ENCODE measurements at places on chromosomes 4 and X.

DNA sequence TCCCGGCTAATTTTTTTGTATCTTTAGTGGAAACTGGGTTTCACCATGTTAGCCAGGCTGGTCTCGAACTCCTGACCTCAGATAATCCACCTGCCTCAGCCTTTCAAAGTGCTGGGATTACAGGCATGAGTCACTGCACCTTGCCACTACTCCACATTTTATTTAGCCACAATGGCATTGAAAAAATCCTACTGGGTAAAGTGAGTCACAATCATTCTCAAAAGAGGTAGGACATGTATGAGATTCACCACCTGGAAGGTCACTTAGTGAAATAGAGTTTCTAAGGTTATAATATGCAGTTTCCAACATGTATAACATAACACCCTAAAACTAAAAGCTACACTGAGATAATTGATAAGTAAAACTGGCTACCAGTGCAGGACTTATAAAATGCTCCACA, 159.2 kb downstream of the BTC start:
- no peak for DNase-seq

DNA sequence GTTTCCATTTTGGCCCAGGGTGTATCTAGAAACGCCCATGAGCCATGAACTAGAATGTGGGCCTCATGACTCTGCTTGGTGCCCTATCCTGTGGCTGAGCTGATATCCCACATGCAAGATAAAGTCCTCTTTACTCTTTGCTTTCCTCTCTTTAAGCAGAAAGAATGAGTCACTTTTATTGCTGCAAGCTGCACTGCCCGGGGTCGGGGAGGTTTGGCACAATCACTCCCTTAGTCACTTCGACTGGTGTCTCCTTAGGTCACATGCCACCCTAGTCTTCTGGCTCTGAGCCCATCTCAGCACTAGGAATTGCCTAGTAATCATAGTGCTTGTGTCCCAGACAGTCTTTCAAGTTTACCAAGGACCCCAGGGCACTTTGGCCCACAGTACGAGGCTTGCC, 75.1 kb upstream of the CXorf66 start:
- DNase-seq: no peak

GRCh38 chr4:108492816-108493595, 127.4 kb upstream of the RPL34 start:
- DNase-seq: no peak

DNA sequence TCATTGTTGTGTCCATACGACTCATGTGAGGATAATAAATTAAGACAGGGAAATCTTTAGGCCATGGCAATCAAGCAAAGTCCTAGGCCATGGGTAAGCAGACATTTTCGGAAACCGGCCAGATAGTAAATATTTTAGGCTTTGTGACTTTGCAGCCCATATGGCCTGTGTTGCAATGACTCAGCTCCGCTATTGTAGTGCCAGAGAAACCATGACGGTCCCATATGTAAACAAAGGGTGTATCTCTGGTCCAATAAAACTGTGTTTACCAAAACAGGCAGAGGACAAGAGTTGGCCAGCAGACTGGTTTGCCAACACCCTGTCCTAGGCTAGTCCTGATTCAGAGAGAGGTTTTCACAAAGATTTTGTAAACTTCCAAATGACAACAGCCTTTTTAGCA, 5.0 kb downstream of the FAM114A1 start:
- DNase-seq: no peak

DNA sequence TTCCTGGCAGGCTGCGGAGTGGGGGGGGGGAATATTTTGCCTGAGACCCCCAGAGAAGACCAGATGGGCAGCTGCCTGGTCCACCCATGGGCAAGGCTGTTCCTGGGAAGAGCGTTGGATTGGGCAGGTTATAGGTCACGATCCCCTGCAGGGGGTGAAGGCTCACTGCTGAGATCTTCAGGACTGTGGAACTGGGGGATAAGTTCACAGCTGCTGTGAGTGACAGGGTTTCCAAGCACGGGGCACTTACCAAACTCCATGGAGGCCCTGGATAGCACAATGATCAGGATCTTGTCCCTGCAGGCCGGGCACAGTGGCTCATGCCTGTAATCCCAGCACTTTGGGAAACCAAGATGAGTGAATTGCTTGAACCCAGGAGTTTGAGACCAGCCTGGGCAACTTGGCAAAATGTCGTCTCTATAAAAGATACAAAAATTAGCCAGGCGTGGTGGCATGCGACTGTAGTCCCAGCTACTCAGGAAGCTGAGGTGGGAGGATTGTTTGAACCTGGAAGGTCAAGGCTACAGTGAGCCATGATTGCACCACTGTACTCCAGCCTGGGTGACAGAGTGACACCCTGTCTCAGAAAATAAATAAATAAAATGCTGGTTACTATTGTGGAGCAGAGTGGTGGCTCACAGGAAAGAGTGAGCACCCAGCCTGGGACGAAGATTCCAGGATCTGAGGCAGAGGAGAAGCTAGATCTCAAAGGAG, 68.0 kb upstream of the HELT start:
- DNase-seq: no peak

GRCh38 chr4:63814171-63814964, 594.9 kb downstream of the TECRL start:
- DNase-seq: no peak

- no peak for DNase-seq
These were observed 4.8 kb downstream of the PPP2R2C start for GRCh38 chr4:6467600-6467999.

DNA sequence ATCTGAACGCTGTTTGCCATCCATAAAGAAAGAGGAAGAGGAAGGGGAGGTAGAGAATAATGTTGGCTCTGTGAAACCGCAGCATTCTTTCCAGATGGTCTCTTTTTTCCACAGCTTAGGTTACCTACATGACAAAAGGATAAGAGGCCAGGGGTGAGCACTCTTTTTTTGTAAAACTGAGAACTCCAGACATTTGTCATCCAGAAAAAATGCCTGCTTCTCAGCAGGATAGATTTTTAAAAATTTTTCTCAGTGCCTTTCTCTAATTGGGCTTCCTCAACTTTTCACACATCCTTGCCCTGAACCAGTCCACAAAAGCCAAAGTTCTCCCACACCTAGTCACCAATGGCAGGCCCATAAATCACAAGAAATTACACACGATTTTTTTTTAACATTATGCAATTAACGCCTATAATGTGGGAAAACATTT, 158.1 kb upstream of the TENM3 start:
- no peak for DNase-seq

GRCh38 chr4:184250795-184251669, 33.4 kb upstream of the ENPP6 start:
- no peak for DNase-seq

GRCh38 chrX:124910611-124911010, 409.1 kb upstream of the TEX13C start:
- no peak for DNase-seq

- no peak for DNase-seq
These were observed 1.0 kb downstream of the ACSL1 start for GRCh38 chr4:184824776-184825084.

- no peak for DNase-seq
These were observed 471.3 kb downstream of the TECRL start for GRCh38 chr4:63937961-63938360.

DNA sequence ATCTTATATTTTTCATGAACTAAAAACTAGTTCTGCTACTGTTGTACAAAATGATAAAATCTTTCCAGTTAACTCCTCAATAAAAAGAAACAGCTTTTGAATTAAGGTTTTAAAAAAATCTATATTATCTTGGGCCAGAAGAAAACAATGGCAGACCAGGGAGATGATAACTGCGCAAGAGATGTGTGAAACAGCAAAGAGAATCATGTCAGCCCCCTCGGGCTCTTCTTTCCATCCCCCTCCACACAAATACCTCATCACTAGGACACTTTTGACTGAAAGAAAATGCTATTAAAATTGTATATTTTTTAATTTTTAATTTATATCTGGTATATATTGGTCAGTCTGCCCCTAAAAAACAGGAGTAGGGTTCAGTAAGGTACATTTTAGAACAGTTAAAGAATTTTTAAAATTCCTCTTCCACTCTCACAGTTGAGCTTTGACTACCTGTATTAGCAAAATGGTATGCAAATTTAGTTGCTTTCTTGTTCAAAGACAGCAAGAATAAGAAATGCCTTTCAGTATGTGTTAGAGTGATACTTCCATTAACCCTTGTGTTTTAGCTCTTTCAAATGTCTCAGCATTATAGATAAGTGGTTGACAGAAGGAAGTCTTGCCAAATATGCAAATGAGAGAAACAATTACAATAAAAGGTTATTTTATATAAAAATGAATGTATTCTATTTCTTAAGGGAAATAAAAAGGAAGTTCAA, 36.4 kb upstream of the LCORL start:
- DNase-seq: no peak

- DNase-seq: no peak
These were observed 32.5 kb downstream of the MEPE start for GRCh38 chr4:87865288-87865687.

DNA sequence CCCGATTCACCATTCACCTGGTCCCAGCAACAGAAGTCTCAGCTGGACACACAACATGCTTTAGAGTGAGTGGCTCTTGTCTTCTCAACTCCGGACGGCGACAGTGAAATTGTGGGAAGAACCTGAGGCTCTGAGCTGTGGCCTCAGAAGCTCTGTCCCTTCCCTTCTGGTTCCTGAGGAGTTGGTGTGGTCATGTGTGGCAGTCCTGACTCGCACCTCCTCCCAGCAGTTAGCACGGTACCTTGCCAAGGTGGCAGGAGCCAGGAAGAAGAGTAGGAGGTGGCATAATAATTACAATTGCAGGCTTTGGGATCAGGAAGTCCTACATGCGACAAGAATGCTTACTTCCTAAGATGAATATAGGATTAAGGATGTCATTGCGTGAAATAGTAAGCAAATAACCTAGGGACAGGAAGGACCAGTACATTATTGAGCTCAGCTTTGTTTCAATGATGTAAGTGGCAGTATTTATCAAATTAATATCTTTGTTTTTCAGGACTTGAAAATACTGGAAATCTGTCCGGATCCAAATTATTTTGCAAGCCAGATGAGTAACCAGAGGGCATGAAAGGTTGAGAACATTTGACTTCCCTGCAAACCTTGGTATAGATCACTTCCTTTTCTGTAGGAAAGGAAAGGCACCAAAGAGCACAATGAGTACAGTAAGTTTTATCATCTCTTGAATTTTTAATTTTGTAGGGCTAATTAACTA, 21.1 kb downstream of the RNF4 start:
- no peak for DNase-seq

GRCh38 chr4:44146516-44146915, 302.1 kb downstream of the KCTD8 start:
- DNase-seq: no peak

- no peak for DNase-seq
These were observed 54.2 kb downstream of the RPS3A start for GRCh38 chr4:151153585-151153984.

DNA sequence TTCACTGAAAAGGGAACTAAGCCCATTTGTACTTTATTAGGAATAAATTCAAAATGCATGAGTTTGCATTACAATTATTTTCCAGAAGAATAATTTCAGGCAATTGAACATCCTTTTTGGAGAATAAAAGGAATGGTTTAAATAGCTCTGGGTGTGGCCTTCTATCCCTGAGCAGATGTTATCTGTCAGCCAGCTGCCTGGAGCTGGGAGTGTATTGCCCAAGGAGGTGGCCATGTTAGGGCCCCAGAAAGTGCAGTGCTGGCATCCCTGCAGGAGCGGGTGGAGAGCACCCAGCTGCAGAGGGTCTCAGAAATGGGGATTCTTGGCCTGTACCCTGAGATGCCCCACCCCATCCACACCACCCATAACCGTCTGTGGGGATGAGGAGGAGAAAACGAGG, 21.6 kb upstream of the VEGFD start:
- no peak for DNase-seq

DNA sequence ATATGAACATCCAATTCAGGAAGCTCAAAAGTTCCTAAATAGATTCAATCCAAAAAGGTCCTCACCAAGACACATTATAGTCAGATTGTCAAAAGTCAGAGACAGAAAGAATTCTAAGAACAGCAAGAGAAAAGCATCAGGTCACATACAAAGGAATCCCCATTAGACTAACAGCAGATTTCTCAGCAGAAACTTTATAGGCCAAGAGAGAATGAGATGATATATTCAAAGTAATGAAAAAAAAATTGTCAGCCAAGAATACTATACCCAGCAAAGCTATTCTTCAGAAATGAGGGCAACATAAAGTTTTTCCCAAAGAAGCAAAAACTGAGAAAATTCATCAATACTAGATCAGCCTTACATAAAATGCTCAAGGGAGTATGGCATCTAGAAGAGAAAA, 106.6 kb upstream of the SH3RF1 start:
- DNase-seq: no peak

DNA sequence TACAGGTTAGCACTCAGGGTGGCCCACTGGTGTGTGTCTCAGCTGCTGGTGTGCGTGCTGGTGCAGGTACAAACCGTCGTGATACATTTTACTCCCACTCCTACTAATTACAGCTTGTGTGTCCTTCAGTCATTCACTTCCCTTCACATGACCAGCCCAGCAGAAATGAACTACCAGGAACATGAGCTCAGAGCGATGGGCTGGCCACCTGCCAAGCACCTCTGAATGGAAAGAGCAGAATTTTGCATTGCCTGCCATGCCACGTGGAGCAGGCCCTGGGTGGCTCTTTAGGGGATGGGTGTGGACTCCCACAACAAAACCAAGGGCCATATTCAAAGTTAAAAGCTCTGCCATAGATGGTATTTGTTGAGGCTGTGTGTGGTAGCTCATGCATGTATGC, 58.9 kb upstream of the PGM2 start:
- DNase-seq: no peak

DNA sequence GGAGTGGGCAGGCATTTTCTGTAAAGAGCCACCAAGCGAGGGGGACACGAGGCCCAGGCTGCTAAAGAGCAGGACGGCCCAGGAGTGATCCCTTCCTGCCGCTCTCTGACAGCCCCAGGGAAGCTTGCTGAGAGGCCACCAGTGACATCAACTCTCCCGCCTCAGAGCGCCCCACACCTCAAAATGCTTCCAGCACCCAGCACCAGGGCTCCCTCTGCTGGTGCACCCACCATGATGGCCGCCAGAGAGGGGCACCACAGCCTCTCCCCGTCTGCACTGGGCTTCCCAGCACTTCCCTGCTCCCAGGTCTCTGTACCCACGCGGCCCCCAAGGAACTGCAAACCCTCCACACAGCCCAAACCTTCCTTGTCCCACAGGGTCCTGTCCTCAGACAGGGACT, 40.4 kb downstream of the GAK start:
- DNase-seq: no peak

GRCh38 chr4:76195326-76195725, 18.3 kb downstream of the SCARB2 start:
- DNase-seq: no peak

DNA sequence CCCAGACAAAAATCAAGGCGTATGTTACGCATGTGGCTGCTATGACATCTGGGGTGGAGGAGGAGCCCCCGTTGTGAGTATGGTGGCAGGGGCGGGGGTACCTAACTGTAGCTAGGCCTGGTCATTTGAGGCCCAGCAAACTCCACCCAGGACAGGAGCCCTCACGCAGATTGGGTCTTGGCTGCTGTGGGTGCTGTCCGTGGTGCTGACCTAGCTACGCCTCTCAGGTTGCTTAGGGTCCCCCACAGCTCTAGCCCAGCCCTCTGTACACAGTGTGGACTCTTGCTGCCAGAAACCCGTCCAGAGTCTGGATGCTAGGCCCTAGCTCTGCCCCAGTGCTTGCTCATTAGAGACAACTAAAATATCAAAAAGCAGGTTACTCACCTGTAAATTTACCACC, 146.7 kb upstream of the PSAPL1 start:
- DNase-seq: no peak

Data from stimulated activated CD4-positive, alpha-beta T cell treated with anti-CD3 and anti-CD28 coated beads, Interleukin-1b, Interleukin-23, amount 100 ng/mL, for 1 hour (primary cell).